ENCODE measurements at places on chromosomes 3 and 15.

DNA sequence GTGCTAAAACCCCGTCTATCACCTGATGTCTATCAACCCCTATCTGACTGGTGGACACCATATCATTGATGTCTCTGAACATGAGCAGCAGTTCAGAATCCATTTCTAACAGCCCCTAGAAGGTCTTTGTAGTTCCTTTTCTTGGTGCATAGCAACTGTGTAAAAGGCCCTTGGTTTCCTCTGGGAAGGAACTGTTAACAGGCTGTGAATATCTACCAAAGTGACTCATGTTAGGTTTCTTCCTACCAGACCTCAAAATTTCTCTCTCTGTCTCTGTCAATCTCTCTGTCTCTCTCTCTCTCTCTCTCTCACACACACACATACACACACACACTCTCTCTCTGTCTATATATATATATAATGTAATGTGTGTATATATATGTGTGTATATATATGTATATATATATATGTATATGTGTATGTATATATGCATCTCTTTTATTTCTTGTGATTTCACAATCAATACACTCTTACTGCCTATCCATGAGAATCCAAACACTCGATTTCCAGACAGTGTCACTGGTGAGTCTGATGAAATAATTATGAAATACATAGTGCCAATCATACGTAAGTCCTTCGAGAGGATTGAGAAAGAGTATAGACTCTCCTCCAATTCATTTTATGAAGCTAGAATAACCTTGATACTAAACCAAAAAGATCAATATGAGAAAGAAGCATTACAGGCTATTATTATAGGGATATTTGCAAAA is 335.9 kb upstream of the SLCO3A1 start:
- no peak for DNase-seq

DNA sequence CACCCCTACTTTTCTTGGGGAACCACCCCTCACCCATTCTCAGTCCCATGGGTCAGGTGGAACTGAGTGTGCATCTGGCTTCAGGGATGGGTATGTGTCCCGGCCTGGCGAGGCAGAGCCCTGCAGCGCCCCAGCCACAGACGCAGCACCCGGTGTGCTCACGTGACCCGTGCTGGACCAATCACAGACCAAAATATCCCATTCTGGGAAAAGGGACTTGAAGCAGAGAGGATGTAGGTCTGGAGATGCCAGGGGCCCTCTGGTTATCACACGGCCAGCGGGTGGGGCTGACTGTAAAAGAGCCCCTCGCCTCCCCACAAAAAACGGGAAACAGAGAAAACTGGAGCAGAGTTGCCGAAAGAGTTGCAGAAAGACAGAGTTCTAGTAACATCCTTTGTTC is 138.0 kb upstream of the RAD18 start:
- no peak for DNase-seq

DNA sequence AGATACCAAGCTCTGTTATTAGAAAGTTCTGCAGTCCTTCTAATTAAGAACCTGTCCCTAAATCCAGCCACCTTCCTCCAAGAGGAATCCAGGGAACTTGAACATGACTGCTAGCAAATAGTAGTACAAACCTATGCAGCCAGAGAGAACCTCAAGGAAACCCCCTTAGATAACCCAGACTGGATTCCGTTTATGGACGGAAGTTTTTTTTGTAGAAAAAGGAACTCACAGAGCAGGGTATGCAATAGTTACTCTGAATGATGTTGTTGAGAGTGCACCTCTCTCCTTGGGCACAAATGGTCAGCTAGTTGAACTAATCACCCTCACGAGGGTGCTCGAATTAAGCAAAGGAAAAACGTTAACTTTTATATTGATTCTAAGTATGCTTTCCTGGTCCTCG is 40.8 kb downstream of the TM4SF18 start:
- DNase-seq = no peak

DNA sequence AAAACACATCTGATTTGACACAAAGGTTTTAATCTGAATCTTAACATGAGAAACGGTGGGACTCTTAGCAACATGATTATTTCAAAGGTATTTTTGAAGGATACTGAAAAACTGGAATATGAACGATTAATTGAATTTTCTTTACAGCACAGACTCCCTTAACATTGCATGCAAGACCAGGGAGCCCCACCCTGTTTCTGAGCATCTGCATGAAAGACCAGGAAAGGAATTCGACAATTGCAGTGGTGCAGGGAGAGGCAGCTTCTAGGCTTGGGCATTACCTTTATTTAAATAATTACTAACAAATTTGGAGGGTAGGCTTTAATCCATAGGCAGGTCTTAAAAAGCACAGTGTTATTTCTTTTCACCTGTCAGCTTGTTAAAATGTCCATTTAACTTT is 240.6 kb upstream of the TOPAZ1 start:
- DNase-seq = no peak
